ENCODE measurements at places on chromosomes 1 and 21.

- DNase-seq, result no peak
Observed at GRCh38 chr1:151581451-151581850, 30.4 kb upstream of the SNX27 start.

GRCh38 chr1:247294282-247294681 is 37.4 kb downstream of the ZNF496 start:
- DNase-seq, result no peak

DNA sequence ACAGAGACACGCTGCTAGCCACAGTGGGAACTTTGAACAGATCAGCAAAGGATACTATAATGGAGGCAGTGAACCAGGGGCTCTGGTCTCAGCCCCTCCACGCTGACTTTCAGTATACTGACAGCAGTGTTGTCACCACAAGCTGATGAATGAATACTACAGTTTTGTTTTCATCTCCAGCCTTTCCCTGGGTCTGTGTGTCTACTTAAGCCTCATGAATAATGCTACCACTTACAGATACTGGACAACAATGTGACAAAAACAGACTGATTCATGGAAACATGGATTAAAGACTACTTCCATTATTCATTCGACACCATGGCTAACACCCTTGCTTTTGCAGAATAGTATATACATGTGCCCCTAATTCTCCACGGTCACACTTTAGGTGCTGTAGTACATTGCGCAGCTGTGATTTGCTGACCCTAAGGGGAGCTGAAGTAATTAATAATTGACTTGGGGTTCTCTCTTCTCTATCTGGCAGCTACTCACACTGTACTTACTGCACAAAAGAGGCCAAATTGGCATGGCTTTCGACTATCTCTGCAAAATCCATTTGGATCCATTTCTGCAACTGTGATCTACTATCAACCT is 203.2 kb upstream of the LYPLAL1 start:
- DNase-seq, result no peak

GRCh38 chr21:27292783-27293182 is 325.9 kb upstream of the ADAMTS5 start:
- no peak for DNase-seq

DNA sequence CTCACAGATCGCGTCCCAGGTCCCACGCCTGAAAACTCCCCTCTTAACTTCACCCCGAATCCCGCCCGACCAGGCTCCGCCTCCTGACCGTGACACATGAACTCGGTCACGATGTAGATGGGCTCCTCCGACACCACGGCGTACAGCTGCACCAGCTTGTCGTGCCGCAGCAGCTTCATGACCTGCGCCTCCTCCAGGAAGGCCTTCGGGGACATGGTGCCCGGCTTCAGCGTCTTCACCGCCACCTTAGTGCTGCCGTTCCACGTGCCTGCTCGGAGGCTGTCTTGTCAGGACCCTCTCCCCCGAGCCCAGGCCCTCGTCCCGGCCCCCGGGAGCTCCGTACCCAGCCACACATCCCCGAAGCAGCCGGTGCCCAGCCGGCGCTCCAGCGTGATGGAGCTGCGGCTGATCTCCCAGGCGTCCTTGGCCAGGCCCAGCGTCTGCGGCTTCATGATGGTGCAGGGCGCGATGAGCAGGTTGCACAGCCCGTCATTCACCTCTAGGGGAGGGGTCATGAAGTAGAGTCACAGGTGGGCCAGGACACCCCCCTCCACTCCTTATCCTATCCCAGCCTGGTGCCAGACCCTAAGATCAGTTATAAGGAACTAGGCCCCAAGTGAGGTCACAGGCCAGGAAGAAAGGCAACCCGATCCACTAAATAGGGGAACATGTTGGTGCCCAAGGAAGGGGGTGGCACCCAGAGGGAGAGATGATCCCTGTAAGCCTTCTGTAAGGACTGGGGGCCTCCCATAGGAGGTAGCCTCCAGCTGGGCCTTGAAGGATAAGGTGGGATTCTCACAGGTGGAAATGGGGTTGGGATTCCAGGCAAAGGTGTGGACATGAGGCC is 11.6 kb upstream of the AHDC1 start:
- DNase-seq, result no peak

DNA sequence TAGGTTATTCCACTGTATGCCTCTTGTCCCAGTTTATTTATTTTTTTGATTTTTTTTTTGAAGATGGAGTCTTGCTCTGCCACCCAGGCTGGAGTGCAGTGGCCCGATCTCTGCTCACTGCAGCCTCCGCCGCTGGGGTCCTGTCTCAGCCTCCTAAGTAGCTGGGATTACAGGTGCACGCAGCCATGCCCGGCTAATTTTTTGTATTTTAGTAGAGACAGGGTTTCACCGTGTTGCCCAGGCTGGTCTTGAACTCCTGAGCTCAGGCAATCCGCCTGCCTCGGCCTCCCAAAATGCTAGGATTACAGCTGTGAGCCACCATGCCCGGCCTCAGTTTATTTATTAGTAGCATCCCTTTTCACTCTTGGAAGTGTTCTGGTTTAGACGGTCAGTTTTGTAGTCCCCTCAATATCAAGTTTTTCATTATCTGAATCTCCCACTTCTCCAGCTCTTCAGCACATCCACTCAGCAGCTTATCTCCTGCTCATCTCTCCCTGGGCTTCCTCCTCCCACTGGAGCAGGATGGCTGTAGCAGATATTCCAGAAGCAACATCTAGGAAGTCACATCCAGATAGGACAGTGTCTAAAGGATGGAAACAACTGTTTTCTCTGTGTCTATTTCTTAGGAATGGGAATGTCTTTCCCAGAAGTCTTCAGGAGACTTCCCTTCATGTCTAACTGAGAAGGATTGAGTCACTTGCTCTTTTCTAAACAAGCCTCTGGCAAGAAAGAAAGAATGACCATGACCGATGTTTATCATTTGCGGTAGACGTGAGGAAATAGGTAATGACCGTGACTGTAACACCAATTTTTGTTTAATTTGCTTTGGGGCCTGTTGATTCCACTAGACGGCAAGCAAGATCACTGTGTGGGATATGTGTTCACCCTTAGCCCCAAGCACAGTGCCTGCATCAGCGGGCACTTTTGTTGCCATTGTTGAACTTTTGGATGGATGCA is 14.4 kb downstream of the CCDC190 start:
- no peak for DNase-seq

- DNase-seq, result no peak
Observed at GRCh38 chr21:39911286-39912199, 44.3 kb downstream of the PCP4 start.

DNA sequence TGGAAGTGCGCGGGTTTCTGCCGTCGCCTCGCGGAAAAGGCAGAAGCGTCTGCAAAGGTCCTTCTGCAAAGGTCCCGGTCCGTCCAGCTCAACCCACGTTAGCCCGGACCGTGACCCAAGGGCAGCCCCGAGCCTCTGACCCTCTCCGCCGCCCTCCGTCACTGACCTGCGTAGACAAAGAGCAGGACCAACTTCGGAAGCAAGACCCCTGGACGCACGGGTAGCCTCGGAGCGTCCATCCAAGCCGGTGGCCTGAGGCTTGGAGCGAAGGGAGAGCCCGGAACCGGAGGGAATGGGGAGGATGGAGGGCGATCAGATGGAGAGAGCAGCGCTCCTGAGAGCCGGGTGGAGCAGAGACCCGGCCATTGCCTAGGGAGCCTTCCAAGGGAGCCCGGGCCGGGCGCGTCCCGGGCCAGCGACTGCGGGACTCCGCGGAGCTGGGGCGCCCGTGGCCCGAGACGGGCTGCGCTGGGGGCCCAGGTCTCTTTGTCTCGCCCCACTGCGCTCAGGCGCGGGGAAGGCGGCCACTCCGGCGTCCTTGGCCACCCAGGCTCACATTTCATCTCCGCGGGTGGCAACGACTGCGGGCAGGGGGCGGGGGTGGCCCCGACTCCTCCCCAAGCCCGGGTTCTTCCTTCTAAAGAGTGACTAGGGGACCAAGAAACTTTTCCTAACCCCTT is at the start of gene CYYR1:
Gene CYYR1 (minus strand): TSS at position 585 of the 680 bp plus-strand sequence. CDS start 346 bp downstream, at position 239.
- DNase-seq, result no peak

- no peak for DNase-seq
Observed at GRCh38 chr1:174974711-174975119, 25.0 kb upstream of the CACYBP start.
